ENCODE measurements at places on chromosomes 12 and 14. TPM values are rescaled to one million over a fixed set of nuclear protein-coding genes. Genes with fewer than 3 reads are reported as not detected.

GRCh38 chr12:123942238-123942653 lies 30.4 kb downstream of the CCDC92 start:
- DNase-seq = no peak

DNA sequence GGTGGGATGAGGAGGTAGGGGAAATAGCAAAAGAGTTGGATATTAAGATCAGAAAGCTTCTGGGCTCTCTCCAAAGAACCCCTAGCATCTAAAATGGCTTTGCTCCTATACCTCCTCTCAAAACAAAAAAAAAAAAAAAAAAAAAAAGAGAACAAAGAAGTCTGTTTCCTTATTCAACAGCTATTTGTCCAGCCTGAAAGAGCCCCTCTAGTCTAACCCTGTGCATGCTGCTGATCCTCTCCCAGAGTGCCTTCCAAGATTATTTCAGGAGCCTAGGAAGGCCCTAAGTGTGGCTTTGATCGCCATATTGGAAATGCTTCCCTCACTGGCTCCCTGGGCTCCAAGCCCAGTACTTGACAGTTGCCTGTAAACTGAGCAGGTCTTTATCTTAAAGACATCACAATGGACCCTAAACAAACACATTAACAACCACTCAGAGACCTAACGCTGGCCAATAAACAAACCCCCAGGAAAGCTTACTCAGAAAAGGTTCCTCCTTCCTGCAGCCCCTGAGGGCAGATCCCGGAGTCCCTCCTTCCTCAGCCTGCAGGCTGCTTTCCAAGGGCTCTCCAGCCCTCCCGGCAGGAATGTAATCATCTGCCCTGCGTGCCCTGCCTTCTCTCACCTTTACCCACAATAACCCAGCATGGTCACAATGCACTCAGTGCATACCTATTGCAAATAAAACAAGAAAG lies 17.4 kb upstream of the COL2A1 start:
- DNase-seq = no peak

GRCh38 chr14:103512701-103513611 lies 9.7 kb downstream of the CKB start:
- DNase-seq = peak; percentile 42

DNA sequence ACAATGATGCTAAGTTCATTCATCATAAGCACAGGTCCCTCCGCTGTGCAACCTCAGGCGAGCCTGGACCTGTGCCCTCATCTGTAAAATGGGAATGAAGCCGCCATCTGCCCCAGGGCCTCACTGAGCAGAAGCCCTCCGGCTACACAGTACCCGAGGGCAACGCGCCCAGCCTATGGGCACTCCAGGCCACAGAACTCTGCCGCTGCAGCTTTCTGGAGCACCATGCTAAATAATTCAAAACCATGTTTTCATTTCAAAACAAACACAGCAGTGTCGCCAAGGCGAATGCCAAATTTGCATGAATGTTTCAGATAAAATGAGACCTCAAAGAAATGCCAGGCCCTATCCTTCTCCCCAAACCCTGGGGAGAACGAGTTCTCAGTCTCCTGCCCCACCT lies 4.0 kb downstream of the NCOR2 start:
- no peak for DNase-seq

DNA sequence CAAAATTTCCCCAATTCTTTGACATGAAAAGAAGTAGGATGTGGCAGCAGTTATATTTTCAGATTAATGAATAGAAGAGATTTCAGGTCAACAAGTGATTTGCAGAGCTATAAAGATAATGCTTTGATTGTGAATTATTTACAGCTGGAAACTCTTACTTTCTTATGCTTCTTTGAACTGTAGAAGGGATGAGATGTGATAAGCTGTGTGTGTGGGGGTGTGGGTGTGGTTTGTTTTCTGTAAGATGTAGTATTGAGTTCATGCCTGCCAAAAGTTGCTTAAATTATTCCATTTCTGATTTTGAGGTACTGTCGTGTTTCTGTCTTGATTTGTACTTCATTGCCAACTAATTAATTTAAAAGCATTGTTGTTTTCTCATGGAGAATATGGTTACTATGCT lies 22.7 kb downstream of the AEBP2 start:
- DNase-seq = no peak

DNA sequence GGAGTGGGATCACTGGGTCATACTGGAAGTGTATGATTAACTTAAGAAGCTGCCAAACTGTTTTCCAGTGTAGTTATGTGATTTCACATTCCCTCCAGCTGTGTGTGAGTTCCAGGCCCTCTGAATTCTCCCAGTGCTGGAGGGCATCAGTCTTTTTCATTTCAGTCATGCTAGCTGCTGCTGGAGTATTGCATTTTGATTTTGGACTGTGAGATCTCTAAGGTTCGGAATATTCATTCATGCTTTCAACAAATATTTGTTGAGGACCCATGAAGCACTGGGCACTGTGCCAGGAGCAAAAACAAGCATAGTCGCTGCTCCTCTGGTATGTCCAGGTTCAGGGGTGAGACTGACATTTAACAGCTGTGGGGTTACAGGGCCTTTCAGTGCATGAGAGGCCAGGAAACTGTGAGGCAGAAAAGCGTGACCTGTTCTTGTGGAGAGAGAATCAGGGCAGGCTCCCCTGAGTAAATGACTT lies 133.2 kb downstream of the SCARB1 start:
- DNase-seq = no peak

DNA sequence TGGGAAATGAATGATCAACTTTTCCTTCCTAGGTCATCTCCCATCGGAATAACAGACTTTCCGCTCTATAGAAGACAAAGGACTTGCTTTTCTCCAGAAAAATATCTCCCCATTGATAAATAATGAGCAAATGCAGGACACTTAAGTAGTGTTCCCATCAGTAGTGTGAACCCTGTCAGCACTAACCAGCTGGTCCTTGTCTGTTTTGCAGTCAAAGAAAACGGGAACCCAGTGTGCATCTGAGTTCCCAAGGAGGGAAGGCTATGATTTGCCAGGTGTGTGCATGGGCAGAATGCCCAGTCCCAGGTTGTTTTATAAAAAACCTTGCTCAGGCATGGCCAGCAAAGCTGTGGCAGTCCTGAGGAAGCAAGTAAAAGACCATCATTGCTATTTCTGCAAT lies 256.5 kb upstream of the HMGA2 start:
- no peak for DNase-seq

DNA sequence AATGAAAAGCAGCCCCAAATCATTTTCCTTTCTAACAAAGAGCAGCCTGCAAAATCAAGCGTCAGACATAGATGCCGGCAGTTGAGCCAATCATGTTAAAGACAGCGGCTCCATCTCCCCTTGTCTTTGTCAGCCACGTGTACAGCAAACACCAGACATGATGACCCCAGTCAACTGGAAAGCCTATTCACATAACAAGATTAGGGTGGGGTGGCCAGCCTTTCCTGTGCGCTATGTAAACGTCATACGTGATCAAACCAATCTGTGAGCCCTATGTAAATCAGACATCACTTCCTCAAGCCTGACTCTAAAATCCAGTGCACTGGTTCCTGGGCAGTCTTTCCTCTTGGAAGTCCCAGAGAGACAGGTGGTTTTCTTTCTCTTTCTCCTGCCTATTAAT lies 9.9 kb upstream of the FICD start:
- no peak for DNase-seq

DNA sequence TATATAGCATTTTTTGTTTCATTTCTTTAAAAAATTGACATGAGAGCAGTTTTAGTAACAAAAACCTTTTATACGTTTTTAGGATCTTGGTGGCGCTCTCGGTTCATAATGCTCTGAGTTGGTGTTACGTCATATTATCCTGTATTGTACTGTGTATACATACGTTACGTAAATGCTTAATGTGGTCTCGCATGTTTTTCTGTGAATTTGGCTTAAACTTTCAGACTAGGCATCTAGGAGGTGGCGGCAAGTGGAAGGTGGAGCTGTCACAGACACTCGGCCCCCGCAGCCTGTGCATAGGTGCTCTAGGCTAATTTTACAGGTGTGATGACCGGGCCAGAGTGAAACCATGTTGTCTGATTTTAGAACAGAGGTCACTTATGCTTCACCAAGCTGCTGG lies 60.0 kb downstream of the PPP2R5C start:
- DNase-seq = no peak

DNA sequence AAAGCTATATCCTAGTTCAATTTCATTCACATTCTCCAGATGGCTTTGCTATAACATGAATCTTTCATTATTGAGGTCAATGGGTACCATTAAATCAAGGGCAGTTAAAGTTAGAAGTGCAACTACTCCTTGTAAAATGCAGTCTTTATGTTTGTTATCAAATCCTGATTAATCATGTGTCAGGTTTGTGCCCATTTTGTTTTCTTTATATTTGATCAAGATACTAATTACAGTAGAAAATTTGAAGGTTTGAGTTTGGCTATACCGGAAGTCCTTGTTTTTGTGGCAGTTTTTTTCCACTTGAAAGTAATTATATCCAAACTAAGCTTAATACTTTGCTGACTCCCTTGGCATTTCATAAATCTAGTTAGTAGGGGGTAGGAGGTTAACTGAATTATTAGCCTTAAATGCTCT lies 513.0 kb downstream of the DIO2 start:
- DNase-seq = no peak

DNA sequence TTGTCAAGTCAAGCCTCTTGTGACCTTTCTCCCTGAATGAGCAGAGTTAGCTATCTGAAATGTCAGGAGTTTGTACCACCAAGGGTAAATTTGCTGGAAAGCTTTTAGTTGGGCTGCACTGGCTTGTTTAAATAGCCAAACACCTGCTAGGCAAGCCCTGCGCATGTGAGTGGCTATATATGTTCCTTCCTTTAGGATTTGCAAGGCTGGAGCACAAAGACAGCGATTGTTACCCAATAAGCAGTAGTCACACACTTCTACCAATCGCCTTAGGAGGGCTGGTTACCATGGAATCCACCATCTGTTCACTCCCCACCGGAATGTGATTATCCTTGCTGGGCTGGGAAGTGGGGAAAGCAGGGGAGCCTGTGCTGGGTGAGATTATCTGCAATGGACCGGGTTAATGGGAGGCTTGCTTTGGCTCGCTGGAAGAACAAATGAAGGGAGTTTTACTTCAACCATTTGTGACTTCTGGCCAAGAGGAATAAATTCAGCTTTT lies 102.5 kb downstream of the FGD4 start:
- DNase-seq = no peak

- DNase-seq = no peak
Observed at GRCh38 chr12:94263011-94263811, 114.8 kb downstream of the PLXNC1 start.

DNA sequence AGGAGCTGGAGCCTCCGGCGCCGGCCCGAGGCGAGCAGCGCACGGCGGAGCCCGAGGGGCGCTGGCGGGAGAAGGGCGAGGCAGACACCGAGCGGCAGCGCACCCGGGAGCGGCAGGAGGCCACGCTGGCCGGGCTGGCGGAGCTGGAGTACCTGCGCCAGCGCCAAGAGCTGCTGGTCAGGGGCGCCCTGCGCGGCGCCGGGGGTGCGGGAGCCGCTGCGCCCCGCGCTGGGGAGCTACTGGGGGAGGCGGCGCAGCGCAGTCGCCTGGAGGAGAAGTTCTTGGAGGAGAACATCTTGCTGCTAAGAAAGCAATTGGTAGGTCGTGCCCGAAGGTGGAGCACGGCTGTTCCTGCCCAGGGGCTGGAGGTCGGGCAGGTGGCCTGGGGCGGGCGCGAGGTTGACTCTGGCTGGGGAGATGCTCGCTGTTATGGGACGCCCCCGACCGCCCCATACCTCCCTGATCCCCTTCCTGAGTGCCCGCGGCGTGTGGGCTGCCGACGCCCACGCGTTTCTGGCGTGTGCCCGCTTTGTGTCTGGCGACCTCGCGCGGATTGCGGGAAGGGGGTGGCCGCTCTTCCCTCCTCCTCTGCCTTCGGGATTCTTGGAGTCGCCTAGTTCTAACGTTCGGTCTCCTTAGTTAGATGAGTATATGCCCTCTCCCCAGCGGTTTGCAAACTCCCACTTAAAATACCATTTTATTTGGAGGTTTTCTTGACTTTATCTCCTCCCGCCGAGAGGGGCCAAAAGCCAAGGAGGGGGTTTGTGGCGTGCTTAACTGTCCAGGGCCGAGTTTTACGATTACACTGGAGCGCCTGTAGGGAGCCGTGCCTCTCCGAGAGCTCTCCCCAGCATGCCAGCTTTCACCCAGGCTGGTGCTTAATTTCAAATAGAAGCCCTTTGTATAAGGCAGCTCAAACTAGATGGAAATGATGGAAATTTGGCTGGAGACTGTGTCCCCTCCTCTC lies 752 bp downstream of the DACT1 start:
- DNase-seq = no peak

DNA sequence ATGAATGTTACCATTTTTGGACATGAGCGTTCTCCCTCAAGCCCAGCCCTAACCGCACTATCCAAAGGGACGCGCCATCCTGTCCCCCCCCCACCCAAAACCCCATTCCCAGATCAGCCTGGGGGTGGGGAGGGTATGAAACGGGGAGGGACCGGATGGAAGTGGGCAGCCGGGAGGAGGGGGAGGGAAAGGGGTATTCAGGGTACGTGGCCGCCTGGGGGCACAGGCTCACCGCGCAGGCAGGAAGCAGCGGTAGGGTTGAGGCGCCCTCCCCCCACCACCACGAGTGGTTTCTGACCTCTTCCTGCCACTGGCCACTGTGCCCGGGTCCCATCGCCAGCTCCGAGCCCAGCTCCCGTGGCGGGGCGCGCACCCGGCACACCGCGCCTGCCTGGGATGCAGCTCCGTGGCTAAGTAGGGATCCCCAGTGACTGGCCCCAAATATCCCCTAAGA lies 1.4 kb downstream of the ACTN1 start:
- DNase-seq = no peak

- peak; percentile 88 for DNase-seq
Observed at GRCh38 chr12:47819896-47820630, at the start of gene HDAC7. Gene HDAC7, minus strand, starts transcription at chr12:47819903. Its CDS starts 118 bp downstream, at chr12:47819785.

DNA sequence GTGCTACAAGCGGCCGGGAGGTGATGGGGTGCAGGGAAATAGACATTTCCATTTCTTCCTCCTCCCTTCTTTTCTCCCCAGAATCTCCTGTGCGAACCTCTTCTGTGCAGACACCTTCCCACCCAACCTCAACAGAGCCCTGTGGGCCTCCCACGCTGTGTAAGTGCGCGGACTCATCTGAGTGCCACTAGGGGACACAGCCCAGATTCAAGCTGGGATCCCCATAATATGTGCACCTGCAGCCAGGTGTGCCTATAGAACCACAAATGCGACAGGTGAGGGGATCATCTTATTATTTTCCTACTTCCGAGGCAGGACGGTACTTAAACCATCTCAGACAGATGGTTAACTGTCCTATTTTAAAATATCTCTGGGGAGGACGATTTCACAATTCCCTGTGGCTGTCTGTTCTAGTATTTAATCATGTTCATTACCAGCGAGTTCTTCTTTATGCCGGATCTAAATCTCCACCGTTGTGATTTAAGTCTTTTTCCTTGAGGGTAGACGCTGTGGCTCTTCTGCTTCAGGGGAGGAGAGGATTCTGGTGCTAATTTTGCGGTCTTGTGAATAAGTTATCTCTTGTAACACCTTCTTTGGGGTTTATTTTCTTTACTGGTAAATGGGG lies 17.2 kb upstream of the CACNA1C start:
- no peak for DNase-seq

- no peak for DNase-seq
Observed at GRCh38 chr12:113650476-113650875, 178.8 kb upstream of the LHX5 start.

The C14orf180 gene
- total RNA-seq = not detected

The IGF1 gene
- total RNA-seq = 2.9 TPM

The WNT1 gene
- total RNA-seq = not detected

The GPR137C gene
- total RNA-seq = 25.3 TPM

The SMARCD1 gene
- 35.1 TPM for total RNA-seq

The AKAP3 gene
- total RNA-seq = 4.1 TPM

The PZP gene
- total RNA-seq = under 0.01 TPM

The NRXN3 gene
- total RNA-seq = 44.8 TPM

The RPS6KL1 gene
- 23.6 TPM for total RNA-seq

The CCDC184 gene
- total RNA-seq = 18.8 TPM

The SERPINA5 gene
- total RNA-seq = not detected

Data from frontal cortex (tissue), 4 donors.